ENCODE measurements at places on chromosomes 7 and 10.

- no peak for DNase-seq
Measured at GRCh38 chr7:132511387-132511786, 64.9 kb downstream of the PLXNA4 start.

DNA sequence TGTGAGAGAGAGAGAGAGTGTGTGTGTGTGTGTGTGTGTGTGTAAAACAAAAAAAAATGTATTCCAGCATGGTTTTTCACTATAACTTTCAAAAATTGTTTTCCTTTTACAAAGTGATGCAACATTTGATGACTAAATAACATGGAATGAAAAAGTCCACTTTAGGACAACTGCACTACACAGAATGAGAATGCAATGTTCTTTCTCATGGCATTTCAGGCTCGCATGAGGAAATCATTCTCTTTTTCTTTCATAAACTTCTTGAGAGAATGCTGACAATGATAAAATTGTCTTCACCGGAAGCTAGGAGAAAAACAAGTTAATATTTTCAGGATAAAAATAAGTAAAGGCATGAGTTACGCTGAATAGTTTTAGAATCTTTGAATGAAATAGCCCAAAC lies 53.7 kb downstream of the SLC16A12 start:
- DNase-seq = no peak

- DNase-seq = no peak
Measured at GRCh38 chr10:58264780-58265179, 2.9 kb downstream of the IPMK start.

GRCh38 chr10:112708461-112708860 lies 241.6 kb upstream of the TCF7L2 start:
- DNase-seq = no peak

- no peak for DNase-seq
Measured at GRCh38 chr10:86287966-86288579, 78.5 kb downstream of the GRID1 start.

DNA sequence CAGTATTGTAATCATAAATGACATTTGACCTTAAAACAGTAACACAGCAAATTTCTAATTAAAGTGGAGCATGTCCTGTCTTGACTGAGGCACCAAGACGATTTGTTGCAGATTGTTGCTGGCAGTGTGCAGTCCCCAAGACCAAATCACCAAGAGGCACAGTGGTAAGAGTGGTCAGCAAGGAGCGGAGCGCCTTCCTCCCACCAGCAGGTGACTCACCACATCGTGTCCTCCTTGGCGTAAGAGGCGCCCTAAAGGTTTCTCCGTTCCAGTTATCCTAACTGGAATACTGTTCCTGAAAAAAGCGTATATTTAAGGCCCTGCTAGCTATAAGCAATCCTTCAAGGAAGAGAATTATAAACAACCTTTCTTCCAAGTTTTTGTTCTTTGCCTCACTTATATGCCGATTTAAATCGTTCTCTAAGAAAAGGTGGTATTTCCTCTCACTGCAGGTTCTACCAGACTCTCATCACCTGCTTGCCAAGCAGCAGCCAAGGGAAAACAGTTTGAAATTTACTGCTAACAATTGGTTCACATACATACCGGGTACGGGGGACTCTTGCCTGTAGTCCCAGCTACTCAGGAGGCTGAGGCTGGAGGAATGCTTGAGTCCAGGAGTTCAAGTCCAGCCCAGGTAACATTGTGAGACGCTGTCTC lies 10.7 kb upstream of the REPIN1 start:
- DNase-seq = no peak
